ENCODE measurements at places on chromosomes 7 and 10.
A peak's percentile ranks its signal among the peaks of the same experiment; 100 is the strongest.

DNA sequence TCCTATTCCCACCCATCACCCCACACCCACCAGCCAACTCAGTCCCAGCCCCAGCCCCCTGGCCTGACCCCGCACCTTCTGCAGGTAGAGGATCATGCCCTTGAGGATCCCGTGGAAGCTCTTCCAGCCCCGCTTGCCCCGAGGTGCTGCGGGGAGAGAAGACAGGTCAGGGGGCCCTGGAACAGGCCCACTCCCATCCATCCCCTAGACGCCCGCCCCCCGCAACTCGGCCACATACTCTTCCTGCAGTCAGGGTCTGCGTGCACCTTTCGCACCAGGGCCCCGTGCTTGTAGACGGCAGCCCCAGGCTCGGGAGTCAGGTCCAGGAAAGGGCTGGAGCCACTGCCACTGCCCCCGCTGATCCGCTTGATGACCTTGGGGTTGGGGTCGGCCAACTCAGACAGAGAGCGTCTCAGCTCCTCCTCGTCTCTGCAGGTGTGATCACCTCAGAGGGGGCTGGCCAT lies 9.6 kb downstream of the NFKB2 start:
- DNase-seq = no peak

GRCh38 chr7:92437956-92438491 lies 9.3 kb upstream of the GATAD1 start:
- no peak for DNase-seq

GRCh38 chr10:49180444-49180860 lies 7.7 kb downstream of the TMEM273 start:
- no peak for DNase-seq

DNA sequence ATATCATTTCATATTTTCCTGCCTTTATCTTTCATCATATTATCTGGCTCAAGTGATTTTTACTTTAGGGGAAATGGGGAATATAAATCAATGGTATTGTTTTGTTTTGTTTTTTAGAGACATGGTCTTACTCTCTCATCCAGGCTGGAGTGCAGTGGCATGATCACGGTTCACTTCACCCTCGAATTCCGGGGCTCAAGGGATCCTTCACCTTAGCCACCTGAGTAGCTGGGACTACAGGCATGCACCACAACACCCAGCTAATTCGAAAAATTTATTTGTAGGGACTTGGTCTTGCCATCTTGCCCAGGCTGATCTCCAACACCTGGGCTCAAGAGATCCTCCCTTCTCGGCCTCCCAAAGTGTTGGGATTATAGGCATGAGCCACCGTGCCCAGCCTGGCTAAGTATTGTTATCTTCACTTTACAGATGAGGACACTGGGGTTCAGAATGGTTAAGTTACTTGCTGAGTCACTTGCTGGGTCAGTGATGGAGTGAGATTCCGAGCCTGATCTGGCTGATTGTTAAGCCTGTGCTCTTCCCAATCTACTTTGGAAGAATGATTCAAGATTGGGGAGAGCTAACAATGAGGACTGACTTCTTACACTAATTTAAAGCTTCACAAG lies 3.7 kb upstream of the SLC16A9 start:
- DNase-seq = no peak

GRCh38 chr7:112056409-112056808 lies 149.8 kb downstream of the DOCK4 start:
- peak; percentile 7 for DNase-seq

DNA sequence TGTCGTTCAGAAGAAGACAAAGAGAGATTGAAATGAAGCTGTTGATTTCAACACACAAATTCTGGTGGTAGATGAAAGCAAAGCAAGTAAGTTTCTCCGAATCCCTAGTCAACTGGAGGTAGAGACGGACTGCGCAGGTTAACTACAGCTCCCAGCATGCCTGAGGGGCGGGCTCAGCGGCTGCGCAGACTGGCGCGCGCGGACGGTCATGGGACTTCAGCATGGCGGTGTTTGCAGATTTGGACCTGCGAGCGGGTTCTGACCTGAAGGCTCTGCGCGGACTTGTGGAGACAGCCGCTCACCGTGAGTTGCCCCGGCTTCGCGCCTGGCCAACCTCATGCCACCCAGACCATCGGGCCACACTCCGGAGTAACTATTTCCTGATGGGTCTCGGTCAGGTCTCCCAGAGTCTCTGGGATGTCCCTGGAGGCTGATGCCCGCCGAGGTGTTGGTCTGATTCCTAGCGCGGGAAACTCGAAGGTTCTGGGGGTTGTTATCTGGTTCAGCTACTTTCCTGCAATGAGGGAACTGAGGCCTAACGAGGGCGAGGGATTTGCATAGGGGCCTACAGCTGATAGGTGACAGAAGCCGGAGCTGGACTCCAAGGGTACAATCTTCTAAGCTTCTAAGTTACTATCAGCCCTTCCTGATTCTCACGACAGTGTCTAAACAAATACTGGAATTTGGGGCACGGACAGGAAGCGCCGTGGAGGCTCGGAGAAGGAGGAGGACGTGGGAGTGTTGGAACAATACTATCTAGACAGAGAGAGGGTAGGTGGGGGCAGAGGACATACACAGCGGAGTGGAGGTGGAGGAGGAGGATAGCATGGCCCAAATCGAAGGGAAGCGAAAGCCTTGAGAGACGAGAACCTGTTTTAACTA lies at the start of gene RPP30:
TSS of gene RPP30 (plus strand) at position 209 of the 882 bp plus-strand sequence. CDS start at position 222, 13 bp downstream.
- DNase-seq = peak; percentile 79

DNA sequence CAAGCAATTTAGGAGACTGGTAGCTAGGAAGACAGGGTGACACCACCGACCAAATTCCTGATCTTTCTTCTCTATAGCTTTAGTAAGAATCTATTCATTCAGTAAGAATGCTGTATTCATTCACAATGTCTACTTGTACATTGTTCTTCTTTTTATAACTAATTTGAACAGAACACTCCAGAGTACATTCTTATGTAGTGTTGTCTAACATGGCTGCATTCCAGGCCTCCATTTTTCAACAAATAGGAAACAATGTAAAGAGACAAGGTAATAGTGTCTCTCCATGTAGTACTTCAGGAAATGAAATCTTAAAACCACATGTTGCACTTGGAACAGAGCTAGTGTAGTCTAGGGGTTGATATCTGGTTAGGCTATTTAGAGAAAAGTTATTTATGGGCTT lies 1.8 kb downstream of the VCL start:
- DNase-seq = no peak

DNA sequence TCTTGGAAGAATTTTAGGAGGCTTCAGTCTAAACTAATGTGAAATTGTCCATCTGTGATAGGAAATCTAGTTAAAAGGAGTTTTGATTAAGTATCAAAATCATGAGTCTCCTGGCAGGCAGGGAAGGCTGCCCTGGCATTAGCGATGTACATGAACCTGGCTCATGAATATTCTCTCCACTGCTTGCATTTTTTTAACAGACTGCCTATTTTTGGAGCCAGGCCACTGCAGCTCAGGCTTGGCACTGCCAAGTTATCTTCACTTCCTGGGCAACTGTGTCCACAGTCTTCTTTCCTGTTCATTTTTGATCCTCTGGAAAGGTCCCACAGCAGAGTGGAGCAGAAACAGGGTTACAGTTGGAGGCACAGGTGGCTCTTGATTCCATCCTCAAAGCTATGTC lies 7.0 kb downstream of the GPR26 start:
- DNase-seq = no peak

DNA sequence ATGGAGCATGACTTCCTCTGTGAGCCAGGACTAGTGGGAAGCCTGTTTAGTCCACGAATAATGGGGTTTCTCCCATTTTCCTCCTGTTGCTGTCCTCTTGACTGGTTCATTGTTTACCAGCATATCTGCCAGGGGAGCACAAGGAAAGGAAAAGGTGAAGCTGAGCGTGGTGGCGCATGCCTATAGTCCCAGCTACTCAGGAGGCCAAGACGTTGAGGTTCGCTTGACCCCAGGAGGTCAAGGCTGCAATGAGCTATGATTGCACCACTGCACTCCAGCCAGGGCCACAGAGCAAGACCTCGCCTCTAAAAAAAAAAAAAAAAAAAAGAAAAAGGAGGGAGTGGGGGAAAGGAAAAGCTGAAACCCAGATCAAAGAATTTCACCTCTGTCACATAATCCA lies 5.8 kb upstream of the IL2RA start:
- no peak for DNase-seq

DNA sequence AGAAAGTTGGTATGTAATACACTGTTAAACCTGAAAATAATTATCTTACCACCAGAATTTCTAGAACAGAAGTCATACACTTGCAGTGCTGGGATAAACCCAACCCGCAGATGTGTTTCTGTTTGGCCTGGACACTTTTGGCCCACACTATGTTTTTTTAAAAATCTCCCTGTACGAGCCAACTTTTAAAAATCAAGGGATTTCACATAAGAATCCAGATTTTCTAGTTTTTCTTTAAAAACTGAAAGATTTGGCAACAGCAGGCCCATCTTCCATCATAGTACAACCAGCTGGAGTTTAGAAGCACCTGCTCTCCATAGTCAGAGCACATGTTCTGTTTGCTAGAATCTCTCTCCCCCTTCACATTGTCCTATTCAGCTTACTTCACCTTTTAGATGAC lies 74.0 kb downstream of the TLL2 start:
- no peak for DNase-seq

DNA sequence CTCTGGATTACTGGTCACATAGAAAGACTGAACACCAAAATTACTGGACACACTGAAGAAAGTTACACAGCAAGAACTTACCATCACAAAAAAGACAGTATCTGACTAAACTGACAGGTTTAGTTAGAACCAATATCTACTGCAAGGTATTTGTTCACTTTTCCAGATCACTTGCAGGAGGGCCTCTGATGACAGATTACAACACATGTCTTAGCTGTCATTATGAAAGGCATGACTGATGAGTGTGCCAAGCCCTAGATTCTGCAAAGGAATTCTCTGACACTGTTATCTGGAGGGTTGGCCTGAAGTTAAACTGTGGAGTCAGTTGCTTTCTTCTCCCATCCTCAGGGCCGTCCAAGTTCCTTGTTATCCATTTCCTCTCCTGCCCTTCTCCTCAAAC lies 242.7 kb downstream of the KIF20B start:
- no peak for DNase-seq

DNA sequence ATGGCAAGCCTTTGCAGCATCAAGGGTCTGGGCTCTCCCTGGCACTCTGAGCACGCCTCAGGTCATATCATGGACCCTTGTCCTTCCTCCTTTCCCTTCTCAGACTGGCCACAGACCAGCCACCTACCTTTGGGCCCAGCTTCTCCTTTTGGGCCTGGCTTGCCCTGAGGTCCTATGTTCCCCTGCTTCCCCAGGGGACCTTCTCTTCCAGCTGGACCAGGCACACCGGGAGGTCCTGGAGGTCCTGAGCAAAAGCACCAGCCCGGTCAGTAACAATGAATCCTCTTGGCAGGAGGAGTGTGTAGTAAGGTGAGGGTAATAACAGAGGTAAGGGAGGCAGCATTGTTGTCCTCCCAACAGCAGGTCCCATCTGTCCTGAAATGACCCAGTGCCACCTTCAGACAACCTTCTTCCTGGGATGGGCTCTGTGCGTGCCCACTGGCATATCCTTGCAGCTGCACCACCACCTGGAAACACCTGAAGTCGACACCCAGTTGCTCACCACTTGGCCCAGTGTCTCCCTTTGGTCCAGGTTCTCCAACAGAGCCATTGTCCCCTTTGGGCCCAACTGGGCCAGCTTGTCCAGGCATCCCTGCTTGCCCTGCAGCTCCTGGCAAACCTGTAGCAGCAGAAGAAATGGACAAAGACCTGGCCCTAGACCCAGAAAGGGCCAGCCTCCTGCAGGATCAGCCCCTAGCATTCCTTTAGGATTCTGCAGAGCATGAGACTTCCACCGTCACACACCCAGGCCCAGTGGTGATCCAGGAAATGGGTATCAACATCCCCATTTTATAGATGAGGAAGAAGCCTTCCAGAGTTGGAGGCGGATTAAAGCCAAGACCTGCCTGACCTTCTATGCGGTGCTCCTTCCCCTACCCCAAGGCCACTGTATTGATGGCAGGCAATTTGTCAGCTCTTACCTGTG lies 6.4 kb downstream of the SFTPD start:
- DNase-seq = no peak

DNA sequence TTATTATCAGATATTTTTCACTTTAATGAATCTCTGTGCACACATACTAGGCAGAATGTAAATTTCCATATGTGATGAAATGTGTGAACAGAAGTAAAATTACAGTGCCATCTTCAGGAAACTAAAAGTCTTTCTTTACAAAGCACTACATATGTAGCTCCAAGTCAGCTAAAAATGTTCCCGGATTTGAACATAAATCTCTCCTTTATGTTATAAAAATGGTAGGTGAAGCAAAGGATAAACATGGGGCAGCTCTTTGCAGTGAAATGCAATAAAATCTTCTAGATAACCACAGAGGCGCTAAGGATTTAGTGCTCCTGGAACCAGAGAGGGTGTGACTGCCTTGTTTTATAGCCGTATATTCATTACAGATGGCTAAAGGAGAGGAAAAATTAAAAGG lies 104.9 kb upstream of the C7orf33 start:
- no peak for DNase-seq

DNA sequence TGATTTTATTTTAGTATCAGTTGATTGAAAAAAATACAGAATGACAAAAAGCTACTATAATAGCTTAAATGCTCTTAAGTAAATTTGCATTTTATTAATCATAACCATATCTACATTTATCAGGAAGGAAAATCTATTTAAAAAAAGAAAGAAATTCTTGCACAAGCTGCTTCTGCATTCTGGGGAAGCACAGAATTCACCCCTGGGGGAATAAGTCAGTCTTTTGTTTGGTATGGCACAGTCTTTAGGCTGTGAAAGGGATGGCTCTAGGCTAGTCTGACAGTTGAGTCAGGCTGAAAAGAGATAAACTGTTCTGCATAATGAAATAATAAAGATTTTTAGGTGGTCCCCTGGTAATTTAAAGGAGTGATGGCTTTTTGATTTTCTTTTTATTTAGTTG lies 37.9 kb downstream of the HTR7 start:
- DNase-seq = no peak

DNA sequence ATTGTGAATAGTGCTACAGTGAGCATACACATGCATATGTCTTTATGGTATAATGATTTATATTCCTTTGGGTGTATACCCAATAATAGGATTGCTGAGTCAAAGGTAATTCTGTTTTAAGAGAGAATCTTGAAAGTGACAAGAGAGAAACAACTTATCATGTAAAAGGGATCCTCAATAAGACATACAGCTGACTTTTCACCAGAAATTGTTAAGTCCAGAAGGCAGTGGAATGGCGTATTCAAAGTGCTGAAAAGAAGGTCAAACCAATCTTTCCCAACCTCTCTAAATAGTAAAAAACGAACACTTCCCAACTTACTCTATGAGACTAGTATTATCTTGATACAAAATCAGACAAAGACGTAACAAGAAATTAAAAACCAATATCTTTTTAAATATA lies 59.8 kb downstream of the LHFPL3 start:
- DNase-seq = no peak

DNA sequence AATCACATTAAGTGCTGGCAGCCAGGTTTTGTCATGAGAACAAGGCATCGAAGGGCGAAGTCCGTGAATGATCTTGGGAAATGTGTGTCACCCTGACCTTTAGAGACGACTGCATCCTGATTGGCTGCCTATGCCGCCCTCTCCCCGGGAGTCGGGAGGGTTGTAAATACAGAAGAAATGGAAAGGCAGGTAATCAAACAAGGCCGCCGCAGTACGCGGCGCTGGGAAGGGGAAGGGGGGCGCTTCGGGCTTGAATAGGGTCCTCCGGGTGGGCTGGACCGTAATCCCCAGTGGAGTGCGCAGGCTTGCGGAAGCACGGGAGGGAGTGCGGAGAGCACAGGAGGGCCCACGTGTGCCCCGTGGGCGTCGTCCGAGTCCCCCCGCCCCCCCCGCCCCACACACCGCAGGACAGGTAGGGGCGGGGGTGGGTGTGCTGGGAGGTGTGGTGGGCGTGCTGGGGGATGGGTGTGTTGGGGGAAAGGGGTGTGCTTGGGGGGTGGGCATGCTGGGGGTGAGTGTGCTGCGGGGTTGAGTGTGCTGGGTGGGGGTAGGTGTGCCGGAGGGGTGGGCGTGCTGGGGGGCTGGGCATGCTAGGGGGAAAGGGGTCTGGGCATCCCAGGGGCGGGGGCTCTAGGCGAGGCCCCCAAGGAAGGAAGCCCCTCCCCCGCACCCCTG lies 169.4 kb downstream of the ARHGAP12 start:
- no peak for DNase-seq

Data from EL (cell line).